Mammary epithelial cell (primary cell): ENCODE measurements at places on chromosomes 7 and 10. TPM values are rescaled to one million over a fixed set of nuclear protein-coding genes. Genes with fewer than 3 reads are reported as not detected.
A peak's percentile ranks its signal among the peaks of the same experiment; 100 is the strongest.

The GPRIN2 gene
- polyA plus RNA-seq: 0.20 TPM

The SYCE1 gene
- polyA plus RNA-seq: not detected

The GOT1 gene
- 49.0 TPM for polyA plus RNA-seq

The MET gene
- polyA plus RNA-seq: 85.8 TPM

The NPC1L1 gene
- not detected for polyA plus RNA-seq

The RARRES2 gene
- 0.23 TPM for polyA plus RNA-seq

GRCh38 chr10:49834201-49834600 is 72.1 kb upstream of the OGDHL start:
- DNase-seq: no peak

DNA sequence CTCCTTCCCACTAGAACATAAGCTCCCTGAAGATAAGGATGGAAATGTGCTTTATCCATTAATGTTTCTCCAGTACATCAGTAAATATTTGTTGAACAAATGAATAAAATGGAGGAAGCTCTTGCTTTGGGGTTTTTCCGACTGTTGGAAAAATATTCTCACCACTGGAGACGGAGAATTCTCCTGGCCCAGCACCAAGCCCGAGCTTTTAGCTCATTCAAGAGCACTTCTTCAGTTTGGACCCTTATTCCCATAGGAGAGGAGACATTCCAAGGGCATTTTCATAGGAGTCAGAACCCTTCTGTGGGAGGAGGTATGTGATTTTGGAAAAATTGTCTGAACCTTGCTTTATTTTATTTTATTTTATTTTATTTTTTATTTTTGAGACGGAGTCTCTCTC is 21.0 kb downstream of the SUFU start:
- DNase-seq: no peak

- DNase-seq: peak; percentile 78
These were observed 10.9 kb upstream of the MAP3K8 start for GRCh38 chr10:30422981-30423654.

DNA sequence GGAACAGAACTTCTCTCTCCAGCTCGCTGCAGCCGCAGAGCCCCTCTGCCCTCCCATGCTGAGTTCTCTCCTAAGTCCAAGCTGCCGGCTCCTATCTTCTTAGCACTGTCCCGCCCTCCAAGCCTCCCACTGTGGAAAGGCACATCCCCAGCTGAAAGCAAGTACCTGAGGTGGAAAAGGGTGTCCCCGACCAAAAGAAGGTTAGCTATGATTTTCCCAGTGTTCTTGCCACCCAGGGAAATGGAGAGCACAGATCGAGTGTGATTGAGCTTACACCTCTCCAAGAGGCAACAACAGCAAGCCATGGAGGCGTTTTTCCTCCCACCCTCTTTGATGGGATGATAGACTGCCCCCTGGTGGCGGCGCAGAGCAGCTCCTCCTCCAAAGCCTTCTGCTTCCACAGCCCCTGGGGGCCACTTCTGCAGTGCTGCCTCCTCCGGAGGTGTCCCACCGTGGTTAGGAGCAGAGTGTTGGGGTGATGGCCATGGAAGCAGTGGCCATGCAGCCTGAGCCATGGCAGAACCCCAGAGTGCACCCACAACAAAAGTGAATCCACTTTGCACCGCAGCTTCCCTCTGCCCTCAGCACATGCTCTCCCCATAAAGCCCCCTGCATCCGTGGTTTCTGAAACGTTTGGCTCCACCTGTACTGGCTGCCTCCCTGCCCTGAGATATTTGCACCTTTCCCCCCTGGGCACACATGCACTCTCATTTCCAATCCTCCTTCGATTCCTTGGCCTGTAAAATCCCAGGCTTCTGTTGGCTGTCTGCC is 143.1 kb upstream of the STK17A start:
- DNase-seq: peak; percentile 26

DNA sequence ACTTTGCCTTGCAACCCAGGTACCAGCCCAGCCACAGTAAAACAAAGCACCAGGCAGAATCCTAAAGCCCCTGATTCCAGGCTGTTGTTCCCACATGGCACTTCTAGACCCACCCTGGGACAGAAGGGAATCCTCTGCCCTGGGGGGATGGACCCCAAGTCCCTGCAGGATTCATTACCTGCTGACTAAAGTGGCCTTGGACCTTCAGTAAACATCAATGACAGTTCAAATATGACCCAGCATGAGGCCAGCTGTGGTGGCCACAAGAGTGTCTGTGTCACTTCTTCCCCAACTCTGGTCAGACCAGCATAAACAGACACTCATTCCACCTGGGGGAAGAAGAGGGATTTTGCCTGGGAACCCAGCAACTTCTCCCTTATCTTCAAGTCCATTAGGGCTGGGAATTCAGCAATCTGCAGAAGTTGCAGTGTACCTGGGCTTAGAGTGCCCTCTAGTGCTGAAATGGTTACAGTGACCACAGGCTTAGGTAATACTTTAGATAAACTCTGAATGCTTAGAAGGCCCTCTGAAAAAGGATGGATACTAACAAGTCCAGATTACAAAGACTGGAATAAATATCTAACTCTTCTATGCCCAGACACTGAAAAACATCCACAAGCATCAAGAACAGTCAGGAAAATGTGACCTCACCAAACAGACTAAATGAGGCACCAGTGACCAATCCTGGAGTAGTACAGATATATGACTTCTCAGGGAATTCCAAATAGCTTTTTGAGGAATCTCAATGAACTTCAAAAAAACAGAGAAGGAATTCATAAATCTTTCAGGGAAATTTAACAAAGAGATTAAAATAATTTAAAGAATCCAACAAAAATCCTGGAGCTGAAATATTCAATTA is 108.5 kb upstream of the TMEM168 start:
- DNase-seq: peak; percentile 62

DNA sequence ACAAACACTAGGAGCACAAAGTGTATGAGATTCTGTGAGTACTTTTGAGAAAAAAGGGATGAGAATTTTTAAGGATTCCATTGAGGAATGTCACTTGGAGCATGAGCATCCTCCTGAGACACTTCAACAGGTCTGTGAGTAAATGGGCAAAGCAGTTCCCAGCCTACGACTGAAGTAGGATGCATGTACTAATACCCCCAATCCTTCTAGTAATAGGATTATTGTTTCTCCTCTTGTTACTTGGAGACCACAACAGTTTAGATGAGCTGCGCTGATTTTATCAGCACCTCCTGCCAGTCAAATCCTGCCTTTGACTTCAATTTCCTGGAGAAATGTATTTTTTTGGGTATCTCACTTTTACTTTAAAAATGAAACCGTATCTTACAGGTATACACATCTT is 820 bp downstream of the BBS9 start:
- peak; percentile 7 for DNase-seq

GRCh38 chr10:24652381-24652957 is 71.2 kb downstream of the ARHGAP21 start:
- DNase-seq: no peak

- no peak for DNase-seq
These were observed 107.1 kb downstream of the ABLIM1 start for GRCh38 chr10:114550756-114551635.

DNA sequence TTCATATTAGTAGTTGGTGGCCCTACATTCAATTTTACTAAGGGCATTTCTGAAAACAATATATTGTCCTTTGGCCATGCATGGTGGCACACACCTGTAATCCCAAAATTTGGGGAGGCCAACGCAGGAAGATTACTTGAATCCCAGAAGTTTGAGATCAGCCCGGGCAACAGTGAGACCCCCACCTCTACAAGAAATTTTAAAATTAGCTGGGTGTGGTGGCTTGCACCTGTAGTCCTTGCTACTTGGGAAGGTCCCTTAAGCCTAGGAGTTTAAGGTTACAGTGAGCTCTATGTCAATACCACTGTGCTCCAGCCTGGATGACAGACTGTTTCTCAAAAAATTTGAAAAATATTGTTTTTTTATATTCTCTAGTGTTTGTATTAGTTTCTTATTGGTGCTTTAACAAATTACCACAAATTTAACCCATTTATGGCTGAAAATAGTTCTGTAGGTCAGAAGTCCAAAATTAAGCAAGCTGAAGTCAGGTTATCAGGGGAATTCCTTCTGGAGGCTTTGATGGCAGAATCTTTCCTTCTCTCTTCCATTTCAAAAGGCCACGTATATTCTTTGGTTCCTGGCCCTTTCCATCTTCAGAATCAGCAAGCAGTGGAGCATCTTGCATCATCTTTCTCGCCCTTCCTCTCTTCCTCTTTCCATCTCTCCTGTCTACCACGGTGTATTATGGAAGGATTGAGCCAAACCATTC is 12.4 kb downstream of the CBX3 start:
- DNase-seq: no peak

DNA sequence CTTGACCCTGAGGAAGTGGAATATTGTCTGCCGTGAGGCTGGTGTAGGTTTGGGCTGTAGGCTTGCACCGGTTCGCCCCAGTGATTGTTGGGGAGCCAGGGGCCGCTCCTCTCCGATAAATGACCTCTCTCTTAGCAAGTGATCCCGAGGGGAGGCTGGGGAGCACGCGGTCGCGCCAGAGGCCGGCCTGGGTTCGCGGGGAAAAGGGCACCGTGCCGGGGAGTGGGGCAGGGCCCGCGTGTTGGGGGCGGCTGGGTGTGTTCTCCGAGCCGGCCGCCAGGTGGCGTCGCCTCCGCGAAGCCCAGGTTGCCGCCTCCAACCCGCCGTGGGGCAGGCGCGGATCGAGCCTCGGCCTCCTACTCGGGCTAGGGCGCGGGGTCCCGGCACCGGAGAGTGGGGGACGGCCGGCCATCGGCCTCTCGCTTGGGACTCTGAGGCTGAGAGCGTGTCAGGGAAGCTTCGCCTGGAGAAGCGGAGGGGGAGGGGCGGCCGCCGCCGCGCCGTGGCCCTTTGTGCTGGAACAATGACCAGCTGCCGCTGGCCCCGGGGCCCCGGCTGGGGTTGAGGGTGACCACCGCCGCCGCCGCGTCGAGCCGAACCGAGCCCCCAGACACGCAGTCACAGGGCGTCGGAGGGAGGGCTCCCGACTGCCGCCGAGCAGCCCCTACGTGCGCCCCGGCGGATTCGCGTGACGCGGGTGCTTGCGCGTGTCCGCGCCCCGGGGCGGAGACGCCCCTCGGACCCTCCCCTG is 442 bp upstream of the LZTS2 start:
- peak; percentile 60 for DNase-seq

DNA sequence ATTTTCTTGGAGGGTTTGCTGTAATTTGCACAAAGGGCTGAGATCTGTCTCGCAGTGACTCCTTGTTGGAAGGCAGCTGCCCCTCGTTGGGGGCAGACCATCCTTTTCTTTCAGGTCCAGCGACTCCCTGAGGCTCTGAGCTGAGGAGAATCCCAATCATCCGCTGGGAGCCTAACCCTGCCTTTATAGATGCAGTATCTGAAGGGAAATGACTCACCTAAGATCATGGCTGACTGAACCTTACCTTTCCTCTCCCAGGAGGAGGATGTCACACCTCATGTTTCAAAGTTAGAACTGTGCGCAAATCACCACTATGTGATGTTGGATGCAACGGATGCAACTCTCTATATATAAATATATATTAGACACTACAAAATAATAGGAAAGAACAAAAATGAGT is 36.4 kb upstream of the MXI1 start:
- peak; percentile 35 for DNase-seq

DNA sequence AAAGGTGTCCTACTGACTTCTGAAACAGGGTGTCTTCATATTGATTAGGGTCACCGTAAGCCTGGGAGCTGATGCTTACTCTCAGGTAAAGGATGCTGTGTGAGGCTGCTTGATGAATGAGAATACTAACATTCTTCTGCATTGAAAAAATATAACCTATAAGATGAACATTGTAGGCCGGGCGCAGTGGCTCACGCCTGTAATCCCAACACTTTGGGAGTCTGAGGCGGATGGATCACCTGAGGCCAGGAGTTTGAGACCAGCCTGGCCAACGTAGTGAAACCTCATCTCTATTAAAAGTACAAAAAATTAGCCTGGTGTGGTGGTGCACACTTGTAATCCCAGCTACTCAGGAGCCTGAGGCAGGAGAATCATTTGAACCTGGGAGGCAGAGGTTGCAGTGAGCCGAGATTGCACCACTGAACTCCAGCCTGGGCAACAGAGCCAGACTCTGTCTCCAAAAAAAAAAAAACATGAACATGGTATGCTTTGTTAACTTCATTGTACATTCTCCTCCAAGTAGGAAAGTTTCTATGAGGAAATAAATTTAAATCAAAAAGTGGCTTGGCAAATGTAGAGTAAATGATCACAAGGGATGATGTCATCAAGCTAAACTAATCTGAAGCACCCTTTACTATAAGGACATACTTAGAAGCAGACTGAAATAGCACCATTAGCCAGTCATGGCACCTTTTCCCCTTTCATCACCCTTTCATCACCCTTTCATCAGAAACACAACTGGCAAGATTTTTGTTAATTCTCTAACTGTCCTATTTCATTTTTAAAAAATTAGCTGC is 1.5 kb upstream of the BRAF start:
- no peak for DNase-seq

DNA sequence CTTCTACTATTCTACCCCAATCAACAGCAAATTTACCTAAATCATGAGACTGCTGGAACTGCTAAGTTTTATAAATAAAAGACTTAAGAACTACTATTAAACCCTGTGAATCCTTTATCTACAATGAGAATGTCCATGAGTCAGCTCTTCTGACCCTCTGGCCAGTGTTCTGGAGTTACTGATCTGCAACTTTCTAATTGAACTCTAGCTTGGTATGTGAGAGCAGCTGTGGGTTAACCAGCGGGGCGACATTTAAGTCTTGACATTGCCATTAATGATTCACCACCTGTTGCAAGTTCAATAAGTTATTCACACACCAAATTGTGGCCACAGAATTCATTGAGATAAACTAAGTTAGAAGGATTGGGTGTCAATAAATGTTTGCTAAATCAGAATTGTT is 359.8 kb downstream of the PCDH15 start:
- no peak for DNase-seq

- no peak for DNase-seq
These were observed 15.4 kb downstream of the NRAP start for GRCh38 chr10:113648478-113648877.
